Activated T-helper 17 cell treated with anti-CD3 and anti-CD28 coated beads, Interleukin-2, amount 50 U/mL, for 72 hours (primary cell): ENCODE measurements at places on chromosomes 7 and 10. TPM values are rescaled to one million over a fixed set of nuclear protein-coding genes. Genes with fewer than 3 reads are reported as not detected.
A peak's percentile ranks its signal among the peaks of the same experiment; 100 is the strongest.

DNA sequence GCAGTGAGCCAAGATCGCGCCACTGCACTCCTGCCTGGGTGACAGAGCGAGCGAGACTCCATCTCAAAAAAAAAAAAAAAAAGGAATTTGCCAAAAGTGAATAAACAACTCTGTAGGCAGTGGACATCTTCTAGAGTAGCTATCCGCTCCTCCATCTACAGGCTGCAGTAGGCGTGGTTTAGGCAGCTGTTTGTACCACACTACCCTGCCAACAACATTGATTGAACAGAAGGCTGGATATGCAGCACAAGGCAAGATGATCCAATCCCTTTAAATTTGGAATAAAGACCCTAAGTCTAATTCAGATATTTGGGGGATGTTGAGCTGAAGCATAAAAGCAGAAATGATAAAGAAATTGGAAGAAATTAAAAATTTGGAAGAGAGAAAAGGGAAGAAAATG, 141.6 kb downstream of the TES start:
- ATAC-seq, result no peak

DNA sequence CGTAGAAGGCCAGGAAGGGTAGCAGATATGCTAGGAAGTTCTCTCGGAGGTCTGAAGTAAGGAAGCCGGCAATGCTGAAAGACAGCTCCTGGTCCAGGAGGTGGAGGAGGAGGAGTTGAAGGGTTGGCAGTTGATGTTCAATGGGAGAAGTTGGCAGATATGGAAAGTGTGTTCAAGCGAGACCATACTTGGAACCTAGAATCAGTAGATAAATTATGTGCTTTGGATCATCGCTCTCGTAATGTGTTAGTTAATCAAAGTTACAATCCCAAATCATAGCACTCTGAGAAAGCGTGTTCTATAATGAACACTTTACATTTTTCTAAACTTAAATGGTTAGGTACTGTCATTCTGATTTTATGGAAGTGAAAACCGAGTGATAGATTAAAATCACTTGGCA, 152.9 kb downstream of the CELF2 start:
- no peak for ATAC-seq

DNA sequence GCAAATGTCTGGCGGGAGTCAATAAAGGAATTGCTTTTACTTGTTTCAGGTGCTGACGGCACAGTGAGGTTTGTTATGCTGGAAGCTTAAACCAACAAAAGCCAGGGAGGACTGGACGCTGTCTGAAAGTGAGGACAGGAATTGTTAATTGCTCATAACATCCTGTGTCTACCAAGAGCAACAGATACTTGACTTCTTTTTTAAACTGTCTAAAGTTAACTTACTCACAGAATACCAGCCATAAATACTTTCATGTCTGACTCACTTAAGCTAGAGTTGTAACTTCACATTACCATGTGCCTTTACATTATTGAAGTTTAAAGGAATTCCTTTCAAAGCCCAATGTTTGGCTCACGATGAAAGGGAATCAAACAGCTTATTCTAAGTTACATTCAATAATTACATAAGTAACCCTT, 252.7 kb upstream of the SHH start:
- ATAC-seq, result no peak

DNA sequence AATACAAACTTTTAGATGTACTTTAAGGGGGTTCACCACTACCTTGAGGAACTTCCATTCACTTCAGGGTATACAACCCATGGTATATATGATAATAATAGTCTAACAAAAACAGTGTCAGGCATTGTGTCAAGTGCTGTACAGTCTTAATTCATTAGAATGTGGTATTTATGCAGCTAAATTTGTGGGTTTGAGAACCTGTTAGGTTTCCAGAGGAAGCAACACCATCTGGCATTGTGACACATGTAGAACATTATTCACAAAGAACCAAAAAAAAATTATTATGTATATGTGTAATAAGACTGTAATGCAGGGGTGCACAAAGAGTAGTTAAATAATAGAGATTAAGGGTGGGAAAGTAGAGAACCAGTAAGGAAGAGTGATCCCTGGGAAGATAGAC, 26.3 kb downstream of the TMEM60 start:
- ATAC-seq, result no peak

Gene AZGP1
- 0.19 TPM for total RNA-seq

DNA sequence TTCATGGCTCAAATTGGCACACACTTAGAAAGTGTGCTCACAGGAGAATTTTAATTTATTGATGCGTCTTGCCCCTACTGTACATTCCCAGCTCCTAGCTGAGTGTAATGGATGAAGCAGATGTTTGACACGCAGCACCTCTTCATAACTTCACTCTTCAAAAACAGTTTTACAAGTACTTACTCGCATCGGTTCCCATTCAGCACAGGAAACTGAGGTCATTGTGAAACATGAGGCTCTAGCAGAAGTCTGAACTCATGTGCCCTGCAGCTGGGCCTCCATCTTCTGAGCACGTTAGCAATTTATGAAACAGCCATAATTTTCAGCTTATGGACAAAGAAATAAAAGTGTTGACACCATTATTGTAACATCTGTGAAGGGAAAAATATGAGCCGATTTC, 558.9 kb upstream of the MGMT start:
- ATAC-seq, result no peak

Gene FGFR2
- total RNA-seq, result not detected

GRCh38 chr10:119834188-119834587, 38.5 kb downstream of the MCMBP start:
- peak; percentile 80 for ATAC-seq

DNA sequence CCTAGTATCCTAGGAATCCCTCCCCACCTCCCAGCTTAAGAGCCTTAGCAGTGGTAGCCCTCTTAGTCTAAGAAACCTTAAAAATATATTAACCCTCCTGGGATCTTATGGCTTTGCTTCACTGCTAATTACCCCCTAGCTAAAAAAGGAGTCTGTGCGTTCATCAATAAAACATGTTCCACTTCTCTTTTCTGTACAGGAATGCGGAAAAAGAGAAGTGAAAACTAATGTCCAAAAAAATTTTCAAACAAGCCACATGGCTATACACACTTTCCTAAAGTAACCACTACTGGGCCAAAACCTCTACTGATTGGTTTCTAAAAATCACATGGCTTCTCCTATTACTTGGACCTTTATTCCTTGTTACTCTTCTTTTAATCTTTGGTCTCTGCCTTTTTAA, 667.1 kb upstream of the LRRTM3 start:
- ATAC-seq, result no peak

GRCh38 chr7:155424301-155425010, 33.5 kb upstream of the EN2 start:
- ATAC-seq, result no peak
